ENCODE measurements at places on chromosomes 1 and 21. TPM values are rescaled to one million over a fixed set of nuclear protein-coding genes. Genes with fewer than 3 reads are reported as not detected.

DNA sequence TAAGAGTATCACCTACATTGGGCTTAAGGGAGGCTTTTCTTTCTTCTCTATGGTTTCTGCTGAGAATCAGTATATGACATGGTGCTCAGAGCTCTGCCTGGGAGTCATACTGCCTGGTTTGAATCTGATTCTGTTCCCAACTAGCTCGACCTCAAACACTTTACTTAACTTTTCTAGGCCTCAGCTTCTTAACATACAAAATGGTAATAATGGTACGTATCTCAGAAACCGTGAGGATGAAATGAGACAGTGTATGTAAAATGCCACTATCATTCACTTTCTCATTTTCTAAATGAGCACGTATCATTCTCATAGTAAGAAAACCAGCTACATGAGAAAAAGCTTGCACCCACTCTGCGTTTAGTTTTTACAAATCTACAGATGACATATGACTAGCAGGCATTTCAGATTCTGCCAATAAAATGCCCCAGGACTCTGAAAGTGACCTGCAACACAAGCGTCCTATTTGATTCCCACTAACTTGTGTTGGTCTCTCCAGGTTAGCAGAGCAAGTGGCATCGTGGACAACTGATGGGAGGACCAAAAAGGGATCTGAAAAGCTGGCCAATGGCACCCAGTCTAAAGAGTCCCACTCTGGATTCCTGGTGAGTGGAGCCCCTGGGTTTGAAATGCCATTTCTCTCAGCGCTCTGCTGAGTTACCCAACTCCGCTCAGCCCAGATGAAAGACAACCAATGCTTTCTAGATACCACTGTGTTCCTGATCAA, 6.1 kb downstream of the CTNNBIP1 start:
- no peak for DNase-seq
- no peak overlapping the region for H3K27ac ChIP-seq
- peaks cover 5% of the 10 kb centered on the region for H3K4me1 ChIP-seq
- no peaks in the 10 kb centered on the region for H3K27me3 ChIP-seq

DNA sequence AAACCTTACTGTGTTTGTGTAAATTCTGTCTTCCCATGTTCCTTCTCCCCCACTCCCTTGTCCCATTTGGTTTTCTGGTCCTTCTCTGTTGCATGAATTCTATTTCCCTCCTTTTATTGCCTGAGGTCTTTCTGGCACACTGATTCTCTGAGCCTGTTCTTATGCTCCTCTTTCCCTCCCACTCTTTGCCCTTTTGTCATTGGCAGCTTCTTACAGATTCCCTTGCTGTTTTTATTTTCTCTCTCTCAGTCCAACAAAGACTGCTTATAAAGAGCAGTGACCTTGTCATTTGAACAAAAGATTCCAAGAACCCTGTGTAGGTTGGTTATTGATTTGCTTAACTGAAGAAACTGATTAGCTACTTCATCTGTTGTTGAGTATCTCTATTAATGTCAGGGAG, 49.7 kb downstream of the GPR52 start:
- no peaks in the 10 kb centered on the region for H3K4me1 ChIP-seq
- H3K27me3 ChIP-seq, result no peaks in the 10 kb centered on the region
- H3K36me3 ChIP-seq, result no peaks in the 10 kb centered on the region
- DNase-seq, result no peak
- no peak overlapping the region for H3K27ac ChIP-seq

TSACC gene
- 0.86 TPM for total RNA-seq

TMCC2 gene
- total RNA-seq, result 5.2 TPM

DNA sequence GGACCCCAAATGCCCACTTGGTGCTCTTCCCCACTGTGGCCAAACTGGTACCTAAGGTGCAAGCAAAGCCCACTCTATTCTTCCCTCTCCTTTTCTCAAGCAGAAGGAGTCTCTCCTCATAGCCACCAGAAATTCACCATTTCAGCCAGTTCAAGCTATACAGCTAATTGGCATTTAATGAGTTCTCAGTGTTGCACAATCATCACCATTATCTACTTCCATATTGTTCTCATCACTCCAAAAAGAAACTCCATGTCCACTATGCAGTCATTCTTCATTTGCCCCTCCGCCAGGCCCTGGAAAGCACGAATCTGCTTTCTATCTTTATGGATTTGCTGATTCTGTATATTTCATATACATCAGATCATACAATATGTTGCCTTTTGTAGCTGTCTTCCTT, 9.9 kb upstream of the ATG4C start:
- peaks cover 6% of the 10 kb centered on the region for H3K27me3 ChIP-seq
- no peak overlapping the region for H3K4me3 ChIP-seq
- DNase-seq, result no peak

DNA sequence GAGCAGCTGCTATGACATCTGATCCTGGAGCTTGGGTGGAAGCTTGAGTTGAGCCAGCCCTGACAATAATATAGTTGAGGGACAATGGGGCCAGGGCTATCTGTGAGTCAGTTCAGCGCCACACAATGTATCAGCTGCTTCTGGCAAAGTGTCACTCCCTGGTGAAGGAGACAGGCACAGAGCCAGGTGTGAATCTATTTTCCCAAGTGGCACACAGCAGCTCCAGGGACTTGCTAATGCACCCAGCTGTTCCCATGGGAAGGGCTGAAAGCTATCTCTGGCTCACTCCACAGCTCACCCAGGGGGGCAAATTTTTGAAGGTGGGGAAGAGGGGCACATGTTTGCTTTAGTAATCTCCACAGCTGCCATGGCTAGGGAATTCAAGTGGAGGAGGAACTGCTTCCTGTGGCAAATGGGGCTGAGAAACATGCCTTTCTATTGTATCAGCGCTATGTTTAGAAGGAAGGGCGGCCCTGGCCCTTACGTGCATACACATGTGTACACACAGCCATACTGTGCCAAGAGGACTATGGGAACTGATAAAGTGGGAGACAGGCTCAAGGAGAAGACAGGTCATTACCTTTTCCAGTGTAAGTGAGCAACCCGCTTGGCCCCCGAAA, 2.2 kb downstream of the CYB5R1 start:
- H3K27ac ChIP-seq, result peak overlapping the region; percentile 26
- no peaks in the 10 kb centered on the region for H3K27me3 ChIP-seq
- peak overlapping the region; percentile 94 for H3K4me3 ChIP-seq
- peak; percentile 81 for DNase-seq
- H3K4me1 ChIP-seq, result peaks cover 14% of the 10 kb centered on the region

- H3K27ac ChIP-seq, result no peak overlapping the region
- H3K27me3 ChIP-seq, result no peaks in the 10 kb centered on the region
- peaks cover 4% of the 10 kb centered on the region for H3K4me1 ChIP-seq
- no peak for DNase-seq
- peak overlapping the region; percentile 5 for H3K4me3 ChIP-seq
- H3K36me3 ChIP-seq, result no peaks in the 10 kb centered on the region
These were observed 329.3 kb upstream of the PROX1 start for GRCh38 chr1:213658457-213658856.

PRAMEF8 gene
- total RNA-seq, result not detected

GRCh38 chr1:111958075-111958474, 31.4 kb downstream of the KCND3 start:
- H3K36me3 ChIP-seq, result no peaks in the 10 kb centered on the region
- no peak overlapping the region for H3K27ac ChIP-seq
- no peak for DNase-seq
- no peaks in the 10 kb centered on the region for H3K4me1 ChIP-seq
- no peak overlapping the region for H3K4me3 ChIP-seq

CYP4A11 gene
- 0.59 TPM for total RNA-seq

GPR25 gene
- total RNA-seq, result not detected

DNA sequence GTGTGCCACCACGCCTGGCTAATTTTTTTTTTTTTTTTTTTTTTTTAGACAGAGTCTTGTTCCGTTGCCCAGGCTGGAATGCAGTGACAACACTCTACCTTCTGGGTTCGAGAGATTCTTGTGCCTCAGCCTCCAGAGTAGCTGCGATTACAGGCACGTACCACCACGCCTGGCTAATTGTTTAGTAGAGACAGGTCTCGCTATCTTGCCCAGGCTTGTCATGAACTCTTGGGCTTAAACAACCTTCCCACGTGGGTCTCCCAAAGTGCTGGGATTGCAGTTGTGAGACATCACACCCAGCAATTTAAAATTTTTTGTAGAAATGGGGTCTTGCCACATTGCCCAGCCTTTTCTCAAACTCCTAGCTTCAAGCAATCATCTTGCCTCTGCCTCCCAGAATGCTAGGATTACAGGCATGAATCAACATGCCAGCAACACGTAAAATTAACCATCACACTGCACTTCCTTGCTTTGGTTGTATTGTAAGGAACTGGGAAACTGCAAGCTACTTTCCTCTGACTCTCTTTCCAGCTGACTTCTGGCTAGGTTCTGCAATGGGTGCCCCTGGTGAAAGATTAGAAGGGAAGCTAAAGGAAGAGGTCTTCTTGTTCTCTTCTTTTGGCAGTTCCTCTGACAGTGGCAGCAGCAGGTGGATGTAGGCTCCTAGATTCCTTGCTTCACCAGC, 13.9 kb upstream of the IL6R start:
- no peak overlapping the region for H3K4me3 ChIP-seq
- no peaks in the 10 kb centered on the region for H3K27me3 ChIP-seq
- H3K27ac ChIP-seq, result no peak overlapping the region
- DNase-seq, result no peak

- H3K27ac ChIP-seq, result no peak overlapping the region
- no peaks in the 10 kb centered on the region for H3K36me3 ChIP-seq
- DNase-seq, result no peak
- H3K4me1 ChIP-seq, result no peaks in the 10 kb centered on the region
These were observed 378.4 kb downstream of the ADGRL2 start for GRCh38 chr1:82179131-82179530.

LAMB3 gene
- 0.53 TPM for total RNA-seq

NOS1AP gene
- total RNA-seq, result 4.8 TPM

DNA sequence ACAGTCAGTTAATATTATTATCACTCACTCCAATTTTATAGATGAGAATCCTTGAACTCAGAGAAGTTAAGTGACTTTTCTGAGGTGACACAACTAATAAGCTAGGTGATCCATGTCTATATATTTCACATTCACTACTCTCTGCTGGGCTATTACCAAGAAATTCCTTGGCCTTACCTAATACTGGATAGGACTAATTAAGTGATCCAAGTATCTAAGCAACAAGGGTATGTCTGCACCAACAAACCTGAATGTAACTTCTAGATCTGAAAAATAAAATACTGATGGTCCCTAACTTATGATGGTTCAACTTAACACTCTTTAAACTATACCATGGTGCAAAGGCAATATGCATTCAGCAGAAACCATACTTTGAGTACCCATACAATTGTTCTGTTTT, 14.8 kb upstream of the CASQ2 start:
- no peak overlapping the region for H3K27ac ChIP-seq
- H3K27me3 ChIP-seq, result no peaks in the 10 kb centered on the region
- DNase-seq, result no peak
- H3K4me3 ChIP-seq, result no peak overlapping the region
- H3K4me1 ChIP-seq, result peaks cover 9% of the 10 kb centered on the region

GRCh38 chr1:2821966-2822620, 20.6 kb upstream of the TTC34 start:
- H3K27me3 ChIP-seq, result no peaks in the 10 kb centered on the region
- no peak for DNase-seq
- no peak overlapping the region for H3K27ac ChIP-seq
- H3K4me3 ChIP-seq, result no peak overlapping the region
- H3K4me1 ChIP-seq, result no peaks in the 10 kb centered on the region

GRCh38 chr1:231677442-231677841, 50.9 kb downstream of the DISC1 start:
- no peaks in the 10 kb centered on the region for H3K27me3 ChIP-seq
- H3K4me1 ChIP-seq, result no peaks in the 10 kb centered on the region
- DNase-seq, result no peak
- H3K4me3 ChIP-seq, result no peak overlapping the region
- no peak overlapping the region for H3K27ac ChIP-seq

CNR2 gene
- not detected for total RNA-seq

- H3K4me3 ChIP-seq, result no peak overlapping the region
- H3K27me3 ChIP-seq, result no peaks in the 10 kb centered on the region
- H3K27ac ChIP-seq, result no peak overlapping the region
- H3K4me1 ChIP-seq, result no peaks in the 10 kb centered on the region
- no peaks in the 10 kb centered on the region for H3K36me3 ChIP-seq
These were observed 24.8 kb upstream of the TMEM51 start for GRCh38 chr1:15128520-15129313.

DNA sequence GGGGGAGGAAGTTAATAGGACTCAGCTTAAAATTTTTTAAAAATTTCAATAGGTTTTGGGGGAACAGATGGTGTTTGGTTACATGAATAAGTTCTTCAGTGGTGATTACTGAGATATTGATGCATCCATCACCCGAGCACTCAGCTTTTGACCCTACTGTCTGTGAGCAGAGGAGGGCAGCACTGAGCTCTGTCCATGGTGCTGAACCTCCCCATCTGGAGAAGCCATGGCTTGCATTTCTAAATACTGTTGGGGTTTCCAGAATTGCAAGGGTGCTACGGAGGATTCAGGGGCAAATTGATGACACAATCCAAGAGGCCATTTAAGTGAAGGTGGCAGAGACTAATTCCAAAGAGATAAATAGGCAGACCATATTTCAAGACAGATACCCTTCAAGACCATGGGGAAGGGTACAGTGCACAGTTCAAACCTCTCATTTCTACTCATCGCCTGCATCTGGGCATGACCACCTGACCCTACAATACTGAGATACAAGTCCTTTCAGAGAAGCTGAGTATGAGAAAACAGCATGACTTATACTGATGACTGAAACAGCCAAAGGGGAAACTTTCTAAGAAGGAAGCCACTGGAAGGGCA, 17.2 kb downstream of the SYT2 start:
- no peaks in the 10 kb centered on the region for H3K4me1 ChIP-seq
- H3K4me3 ChIP-seq, result no peak overlapping the region
- H3K36me3 ChIP-seq, result no peaks in the 10 kb centered on the region
- DNase-seq, result peak; percentile 94
- no peak overlapping the region for H3K27ac ChIP-seq

GRCh38 chr1:35173909-35174540, 18.9 kb downstream of the SFPQ start:
- H3K4me3 ChIP-seq, result no peak overlapping the region
- no peak overlapping the region for H3K27ac ChIP-seq
- peaks cover 6% of the 10 kb centered on the region for H3K4me1 ChIP-seq
- no peaks in the 10 kb centered on the region for H3K27me3 ChIP-seq

ATP1B1 gene
- total RNA-seq, result 49.9 TPM

DNA sequence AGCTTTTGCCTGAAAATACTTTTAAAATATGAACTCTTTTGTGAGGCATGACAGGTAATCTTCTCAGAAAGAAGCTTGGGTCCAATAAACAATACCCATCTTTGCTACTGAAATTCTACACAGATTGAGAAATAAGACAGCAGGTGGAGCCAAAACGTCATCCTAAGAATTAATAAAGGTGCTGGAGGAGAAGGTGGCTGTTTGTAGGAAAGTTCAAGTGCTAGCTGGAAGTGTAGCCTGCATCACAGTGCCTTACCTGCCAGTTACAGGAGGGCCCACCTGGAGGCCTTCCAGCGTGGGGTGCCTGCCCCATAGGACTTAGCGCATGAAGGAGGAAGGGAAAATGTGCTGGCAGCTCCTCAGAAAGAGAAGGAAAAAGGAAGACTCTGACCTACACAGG, 93.7 kb downstream of the TTC3 start:
- H3K27me3 ChIP-seq, result no peaks in the 10 kb centered on the region
- H3K4me3 ChIP-seq, result no peak overlapping the region
- DNase-seq, result peak; percentile 48
- H3K27ac ChIP-seq, result no peak overlapping the region

RIMS3 gene
- total RNA-seq, result 7.5 TPM

TNFRSF18 gene
- total RNA-seq, result 0.69 TPM

- H3K36me3 ChIP-seq, result no peaks in the 10 kb centered on the region
- no peaks in the 10 kb centered on the region for H3K4me1 ChIP-seq
- H3K27me3 ChIP-seq, result peaks cover 15% of the 10 kb centered on the region
- DNase-seq, result no peak
These were observed 267.6 kb downstream of the GPATCH2 start for GRCh38 chr1:217363319-217363718.

CFAP141 gene
- total RNA-seq, result not detected

CFAP126 gene
- total RNA-seq, result 1.2 TPM

GRCh38 chr1:31409946-31410858, 2.8 kb upstream of the SERINC2 start:
- H3K36me3 ChIP-seq, result no peaks in the 10 kb centered on the region
- H3K27ac ChIP-seq, result no peak overlapping the region
- no peak overlapping the region for H3K4me3 ChIP-seq
- DNase-seq, result no peak
- H3K27me3 ChIP-seq, result peaks cover 25% of the 10 kb centered on the region
